ENCODE measurements at places on chromosomes 7 and 10. TPM values are rescaled to one million over a fixed set of nuclear protein-coding genes. Genes with fewer than 3 reads are reported as not detected.

Gene NACAD
- total RNA-seq = 0.07 TPM

Gene TRIL
- total RNA-seq = not detected

DNA sequence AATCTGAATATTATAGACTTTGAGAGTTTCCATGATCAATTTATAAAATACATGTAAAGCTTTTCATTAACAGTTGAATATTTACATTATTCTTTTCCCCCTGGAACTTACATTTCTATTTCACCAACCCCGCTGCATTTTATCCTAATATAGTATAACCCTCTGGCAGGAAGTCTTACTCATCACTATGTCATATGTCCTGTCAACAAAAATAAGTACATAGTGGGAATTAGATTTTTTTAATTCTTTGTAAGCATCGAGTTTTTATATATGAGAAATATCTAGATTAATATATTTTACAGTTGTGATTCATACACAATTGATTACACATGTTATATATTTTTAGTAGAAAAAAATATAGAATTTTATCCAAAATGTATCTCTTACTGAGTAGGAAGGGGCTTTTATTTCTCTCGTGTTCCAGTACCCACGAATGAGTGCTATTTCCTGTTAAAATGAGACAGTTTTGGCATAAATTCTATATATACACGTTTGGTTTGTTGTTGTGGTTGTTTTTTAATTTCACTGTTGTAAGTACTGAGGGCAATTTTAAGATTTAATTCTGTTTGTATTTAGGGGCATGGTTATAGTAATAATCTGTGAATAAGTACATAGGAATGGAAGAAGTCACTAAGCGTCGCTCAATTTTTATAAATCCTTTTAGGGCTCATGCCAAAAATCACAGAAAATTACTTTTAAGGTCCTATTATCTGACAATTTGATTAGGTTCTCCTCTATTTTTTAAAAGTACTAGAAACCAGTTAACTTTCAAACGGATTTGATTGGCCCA is 87.1 kb downstream of the HECW1 start:
- H3K36me3 ChIP-seq = no peaks in the 10 kb centered on the region
- DNase-seq = no peak
- no peaks in the 10 kb centered on the region for H3K4me1 ChIP-seq
- no peaks in the 10 kb centered on the region for H3K27me3 ChIP-seq

DNA sequence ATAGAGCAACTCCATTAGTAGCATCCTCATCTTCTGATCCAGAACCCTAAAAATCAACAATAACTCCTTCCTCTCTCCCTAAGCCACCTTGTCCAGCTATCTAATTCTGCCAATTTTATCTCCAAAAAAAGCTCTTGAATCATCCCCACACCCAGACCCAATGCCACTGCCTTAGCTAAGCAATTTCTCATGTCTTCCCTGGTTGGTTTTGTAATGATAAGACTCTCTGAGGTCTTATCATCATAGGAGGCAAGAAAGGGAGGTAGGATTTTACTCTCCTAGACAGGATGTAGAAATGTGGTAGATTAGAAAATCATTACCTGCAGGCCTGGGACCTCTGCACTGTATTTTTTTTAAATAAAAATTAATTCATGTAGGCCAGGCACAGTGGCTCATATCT is 283.5 kb upstream of the NEBL start:
- DNase-seq = no peak
- no peak overlapping the region for H3K4me3 ChIP-seq
- no peaks in the 10 kb centered on the region for H3K36me3 ChIP-seq
- H3K27ac ChIP-seq = no peak overlapping the region
- H3K27me3 ChIP-seq = peaks cover 6% of the 10 kb centered on the region
- no peaks in the 10 kb centered on the region for H3K4me1 ChIP-seq

DNA sequence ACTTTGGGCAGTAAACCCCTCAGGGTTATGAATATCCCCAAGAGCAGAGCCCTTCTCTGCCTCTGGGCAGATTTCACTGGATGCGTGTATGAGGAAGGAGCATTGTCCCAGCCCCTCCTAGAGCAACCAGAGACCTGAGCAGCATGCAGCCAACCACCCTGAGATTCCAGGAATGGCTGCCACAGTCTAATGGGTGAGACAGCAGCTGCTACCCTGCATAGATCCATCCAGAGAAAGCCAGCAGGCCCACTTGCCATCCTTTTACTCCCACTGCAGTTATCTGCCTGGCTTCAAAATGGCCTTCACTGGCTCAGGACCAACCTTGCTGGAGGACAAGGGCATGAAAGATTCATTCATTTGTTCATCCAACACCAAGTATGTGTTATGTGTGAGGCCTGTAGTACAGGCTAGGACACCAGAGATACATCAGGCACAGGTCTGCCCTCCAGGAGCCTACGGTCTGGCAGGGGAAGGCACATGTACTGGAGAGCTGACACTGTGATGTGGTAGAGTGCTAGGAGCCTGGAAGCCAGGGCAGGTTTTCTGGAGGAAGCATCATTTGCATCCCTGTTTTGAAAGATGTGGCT is 26.2 kb upstream of the C10orf105 start:
- peaks cover 5% of the 10 kb centered on the region for H3K36me3 ChIP-seq
- peak overlapping the region; percentile 87 for H3K27ac ChIP-seq
- no peak for DNase-seq
- H3K27me3 ChIP-seq = no peaks in the 10 kb centered on the region

GRCh38 chr10:75640381-75640780 is 209.0 kb downstream of the LRMDA start:
- no peaks in the 10 kb centered on the region for H3K36me3 ChIP-seq
- no peaks in the 10 kb centered on the region for H3K4me1 ChIP-seq
- no peak overlapping the region for H3K4me3 ChIP-seq
- no peak for DNase-seq

DNA sequence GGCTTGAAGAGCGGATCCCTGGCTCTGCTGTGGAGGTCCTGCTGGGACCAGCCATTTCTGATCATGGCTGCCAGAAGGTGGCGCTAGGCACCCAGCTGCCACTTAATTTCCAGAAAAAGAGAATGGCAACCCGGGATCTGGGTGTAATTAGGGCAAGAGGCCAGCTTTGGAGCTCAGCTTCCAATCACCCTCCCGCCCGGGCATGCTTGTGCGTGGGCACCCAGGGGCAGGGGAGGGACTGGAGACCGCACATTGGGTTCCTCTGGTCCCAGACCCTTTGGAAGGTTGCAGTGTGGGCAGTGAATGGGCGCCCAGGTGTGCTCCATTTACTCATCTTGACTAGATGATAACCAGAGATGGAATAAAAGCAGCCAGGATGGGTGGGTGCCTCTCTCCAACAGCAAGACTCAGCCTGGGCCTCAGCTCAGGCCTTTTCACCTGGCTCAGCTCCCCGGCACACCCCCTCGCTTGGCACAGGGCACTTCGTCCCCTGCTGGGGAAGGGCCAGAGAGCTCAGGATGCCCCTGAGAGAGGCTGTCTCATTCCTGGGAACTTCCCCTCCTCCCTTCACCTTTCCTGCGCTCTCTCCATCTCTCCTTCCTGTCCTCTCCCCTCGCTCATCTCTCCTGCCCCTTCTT is 14.7 kb downstream of the FAM241B start:
- no peaks in the 10 kb centered on the region for H3K27me3 ChIP-seq
- no peaks in the 10 kb centered on the region for H3K4me1 ChIP-seq
- no peak overlapping the region for H3K27ac ChIP-seq
- no peaks in the 10 kb centered on the region for H3K36me3 ChIP-seq
- no peak for DNase-seq

- no peak overlapping the region for H3K4me3 ChIP-seq
- H3K4me1 ChIP-seq = no peaks in the 10 kb centered on the region
- no peaks in the 10 kb centered on the region for H3K27me3 ChIP-seq
- no peaks in the 10 kb centered on the region for H3K36me3 ChIP-seq
- no peak for DNase-seq
Observed at GRCh38 chr7:2663121-2663886, 24.7 kb upstream of the AMZ1 start.

DNA sequence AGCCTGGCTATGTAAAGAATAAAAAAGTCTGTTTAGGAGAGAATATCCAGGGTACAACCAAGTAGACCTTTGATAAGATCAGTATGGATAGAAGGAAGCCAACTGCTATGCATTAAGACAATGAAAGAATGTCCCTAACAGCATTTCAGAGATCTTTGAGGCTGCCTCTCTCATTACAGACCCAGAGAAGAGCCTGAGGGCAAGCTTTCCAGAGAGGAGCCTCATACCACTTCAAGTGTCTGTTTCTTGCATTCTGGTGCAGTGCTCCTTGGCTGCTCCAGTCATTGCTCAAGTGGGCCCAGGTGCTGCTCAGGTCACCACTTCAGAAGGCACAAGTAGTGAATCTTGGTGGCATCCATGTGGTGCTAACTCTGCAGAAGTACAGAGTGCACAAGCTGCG is 514.0 kb downstream of the PLXDC2 start:
- no peak for DNase-seq
- no peak overlapping the region for H3K4me3 ChIP-seq
- H3K27me3 ChIP-seq = no peaks in the 10 kb centered on the region
- H3K27ac ChIP-seq = no peak overlapping the region
- no peaks in the 10 kb centered on the region for H3K4me1 ChIP-seq
- no peaks in the 10 kb centered on the region for H3K36me3 ChIP-seq

DNA sequence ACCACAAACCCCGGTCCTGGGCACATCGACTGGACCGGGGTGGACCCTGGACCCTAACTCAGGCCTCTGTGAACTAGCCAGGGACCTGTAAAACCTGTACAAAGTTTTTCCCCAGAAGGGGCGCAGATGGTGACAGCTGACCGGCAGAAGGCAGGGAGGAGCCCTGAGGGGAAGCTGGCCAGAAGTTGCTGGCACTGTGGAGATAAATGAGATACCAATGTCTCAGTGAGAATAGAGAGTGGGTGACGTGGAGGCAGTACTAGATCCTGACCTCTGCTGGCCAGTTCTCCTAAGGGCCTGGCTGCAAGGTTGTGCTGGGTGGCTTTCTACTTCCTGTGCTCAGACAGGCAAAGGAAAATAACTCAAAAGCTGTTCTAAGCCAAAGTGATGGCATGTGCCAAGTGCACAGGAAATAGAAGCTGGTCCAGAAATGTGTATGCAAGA is 10.6 kb upstream of the TSPAN14 start:
- H3K27me3 ChIP-seq = peaks cover under 1% of the 10 kb centered on the region
- no peak for DNase-seq
- H3K4me3 ChIP-seq = no peak overlapping the region
- H3K27ac ChIP-seq = no peak overlapping the region
- H3K4me1 ChIP-seq = peaks cover 18% of the 10 kb centered on the region

DNA sequence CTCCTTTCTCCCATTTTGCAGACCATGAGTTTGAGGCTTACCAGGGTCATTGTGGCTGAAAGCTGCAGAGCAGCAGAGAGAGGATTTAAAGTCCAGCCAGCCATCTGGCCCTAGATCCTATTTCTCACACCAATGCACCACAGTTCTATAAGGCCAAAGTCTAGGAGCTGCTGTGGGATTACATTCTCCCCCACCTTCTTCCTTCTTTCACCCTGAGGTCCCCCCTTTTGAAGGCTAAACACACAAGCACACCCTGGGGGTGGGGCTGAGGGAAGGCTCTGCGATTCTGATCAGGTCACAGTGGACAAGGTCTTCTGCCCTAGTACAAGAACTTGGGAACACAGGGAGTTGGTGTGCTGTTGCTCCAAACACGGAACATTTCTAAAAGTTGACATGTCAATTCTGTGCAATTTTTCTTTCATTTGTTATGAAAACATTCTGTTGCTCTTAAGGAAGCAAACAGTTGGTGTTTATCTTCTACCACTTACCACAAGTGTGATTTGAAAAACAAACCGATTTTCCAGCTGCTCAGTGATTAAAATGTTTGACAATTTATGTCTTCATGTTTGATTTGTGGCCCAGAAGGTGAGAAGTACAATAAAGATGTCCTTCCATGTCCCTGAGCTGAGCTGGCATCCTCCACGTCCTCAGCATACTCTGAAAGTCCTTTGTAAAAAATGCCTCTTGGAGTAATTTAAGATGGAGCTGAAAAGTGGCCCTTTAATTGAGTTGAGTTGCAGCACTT is 271.6 kb upstream of the PPP2R2D start:
- no peak for DNase-seq
- H3K27me3 ChIP-seq = no peaks in the 10 kb centered on the region
- H3K4me3 ChIP-seq = no peak overlapping the region
- no peaks in the 10 kb centered on the region for H3K4me1 ChIP-seq
- H3K36me3 ChIP-seq = no peaks in the 10 kb centered on the region
- H3K27ac ChIP-seq = no peak overlapping the region

DNA sequence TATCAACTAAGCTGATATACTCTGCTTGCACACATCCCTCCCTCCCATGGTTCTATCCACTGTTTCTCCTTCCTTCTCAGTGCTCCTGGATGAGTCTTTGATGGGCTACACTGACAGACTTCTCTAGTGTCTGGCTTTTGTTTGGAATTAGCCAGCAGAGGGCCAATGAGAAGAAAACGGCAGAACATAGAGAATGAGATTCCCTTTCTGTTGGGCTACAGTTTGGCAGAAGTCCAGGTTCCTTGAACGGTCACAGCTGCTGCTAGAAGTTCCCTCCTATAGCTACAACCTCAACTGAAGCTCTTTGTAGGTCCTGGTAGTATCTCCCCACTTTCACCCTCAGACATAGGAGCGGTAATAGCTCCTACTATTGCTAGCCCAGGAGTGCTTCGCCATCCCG is 251.1 kb upstream of the LRRN3 start:
- no peaks in the 10 kb centered on the region for H3K36me3 ChIP-seq
- DNase-seq = no peak
- no peaks in the 10 kb centered on the region for H3K27me3 ChIP-seq
- H3K27ac ChIP-seq = no peak overlapping the region
- no peaks in the 10 kb centered on the region for H3K4me1 ChIP-seq

DNA sequence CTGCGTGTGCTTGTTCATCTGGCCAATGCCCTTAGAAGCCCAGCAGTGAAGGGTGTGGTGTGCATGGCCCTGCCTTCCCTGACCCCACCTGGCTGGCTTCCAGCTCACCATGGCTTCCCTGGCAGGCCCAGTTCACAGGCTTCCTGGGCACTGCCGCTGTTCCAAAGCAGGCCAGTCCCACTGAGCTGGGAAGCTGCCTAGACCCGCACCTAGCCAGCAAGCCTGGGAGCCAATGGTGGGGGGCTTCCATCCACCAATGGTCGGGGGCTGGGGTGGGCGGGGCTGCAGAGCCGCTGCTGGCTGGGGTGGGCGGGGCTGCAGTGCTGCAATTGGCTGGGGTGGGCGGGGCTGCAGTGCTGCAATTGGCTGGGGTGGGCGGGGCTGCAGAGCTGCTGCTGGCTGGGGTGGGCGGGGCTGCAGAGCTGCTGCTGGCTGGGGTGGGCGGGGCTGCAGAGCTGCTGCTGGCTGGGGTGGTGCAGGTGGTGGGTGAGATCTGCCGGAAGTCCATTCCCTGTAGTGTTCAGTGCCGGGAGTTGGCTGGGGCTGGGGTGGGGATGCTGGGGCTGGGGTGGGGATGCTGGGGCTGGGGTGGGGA is 12.4 kb downstream of the CALY start:
- H3K27me3 ChIP-seq = peaks cover 2% of the 10 kb centered on the region
- no peak overlapping the region for H3K27ac ChIP-seq
- no peaks in the 10 kb centered on the region for H3K36me3 ChIP-seq
- peaks cover 24% of the 10 kb centered on the region for H3K4me1 ChIP-seq

GRCh38 chr7:24508316-24508715 is 64.9 kb upstream of the PALS2 start:
- DNase-seq = no peak
- H3K27me3 ChIP-seq = peaks cover 2% of the 10 kb centered on the region
- no peak overlapping the region for H3K27ac ChIP-seq
- H3K36me3 ChIP-seq = no peaks in the 10 kb centered on the region
- H3K4me3 ChIP-seq = no peak overlapping the region

- DNase-seq = peak; percentile 6
- H3K36me3 ChIP-seq = no peaks in the 10 kb centered on the region
- H3K4me3 ChIP-seq = no peak overlapping the region
- H3K27me3 ChIP-seq = peaks cover 21% of the 10 kb centered on the region
Observed at GRCh38 chr10:80664071-80664680, 126.5 kb downstream of the SH2D4B start.

GRCh38 chr10:43822631-43823580 is 174.2 kb upstream of the ZNF32 start:
- no peaks in the 10 kb centered on the region for H3K36me3 ChIP-seq
- H3K27me3 ChIP-seq = no peaks in the 10 kb centered on the region
- H3K4me1 ChIP-seq = no peaks in the 10 kb centered on the region
- H3K4me3 ChIP-seq = no peak overlapping the region

Data from CD4-positive, CD25-positive, alpha-beta regulatory T cell (primary cell).